ENCODE measurements at places on chromosomes 13 and 19.
A peak's percentile ranks its signal among the peaks of the same experiment; 100 is the strongest.

- DNase-seq, result no peak
Observed at GRCh38 chr19:424546-424945, 15.6 kb upstream of the C2CD4C start.

GRCh38 chr19:41934849-41935374, 6.7 kb upstream of the ERFL start:
- peak; percentile 64 for DNase-seq

- DNase-seq, result no peak
Observed at GRCh38 chr13:19845758-19846157, 17.7 kb downstream of the ZMYM5 start.

DNA sequence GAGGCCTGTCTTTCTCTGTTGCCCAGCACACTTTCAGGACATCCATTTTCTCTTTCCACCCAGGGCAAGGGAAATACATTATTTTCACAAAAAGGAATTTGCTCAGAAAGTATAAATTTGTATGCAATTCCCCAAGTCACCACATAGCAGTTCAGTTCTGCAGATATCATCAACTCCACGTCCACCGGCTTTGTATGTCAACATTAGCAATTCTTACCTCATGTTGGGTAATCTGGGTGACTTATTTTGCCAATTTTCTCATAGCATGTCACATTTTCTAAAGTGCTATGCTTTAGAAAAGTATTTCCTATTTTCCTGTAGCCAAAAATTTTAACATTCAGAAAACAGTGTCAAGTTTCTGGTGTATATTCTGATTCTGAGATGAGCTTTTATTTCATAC, 501.8 kb downstream of the EFNB2 start:
- DNase-seq, result no peak

- no peak for DNase-seq
Observed at GRCh38 chr19:49271080-49271753, 53.8 kb downstream of the SLC6A16 start.

GRCh38 chr19:46410205-46411087, 2.9 kb downstream of the CCDC8 start:
- no peak for DNase-seq

DNA sequence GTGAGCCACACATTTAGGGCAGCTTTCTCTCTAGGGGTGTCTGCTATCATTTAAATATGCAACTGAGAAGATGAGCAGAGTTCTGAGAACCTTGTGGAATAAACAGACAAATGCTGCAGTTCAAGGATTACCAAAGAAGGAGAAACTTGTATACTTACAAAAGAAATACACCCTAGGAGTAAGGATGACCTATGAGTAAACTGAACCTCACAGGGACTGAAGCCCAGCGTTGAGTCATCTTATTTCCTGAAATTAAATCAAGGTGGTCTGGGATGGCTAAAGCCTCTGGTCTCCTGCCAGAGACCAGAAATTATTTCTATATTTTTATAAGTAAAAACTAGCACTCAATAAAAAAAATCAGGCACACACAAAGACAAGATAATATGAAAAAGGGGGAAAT, 40.1 kb downstream of the FAM216B start:
- DNase-seq, result no peak

DNA sequence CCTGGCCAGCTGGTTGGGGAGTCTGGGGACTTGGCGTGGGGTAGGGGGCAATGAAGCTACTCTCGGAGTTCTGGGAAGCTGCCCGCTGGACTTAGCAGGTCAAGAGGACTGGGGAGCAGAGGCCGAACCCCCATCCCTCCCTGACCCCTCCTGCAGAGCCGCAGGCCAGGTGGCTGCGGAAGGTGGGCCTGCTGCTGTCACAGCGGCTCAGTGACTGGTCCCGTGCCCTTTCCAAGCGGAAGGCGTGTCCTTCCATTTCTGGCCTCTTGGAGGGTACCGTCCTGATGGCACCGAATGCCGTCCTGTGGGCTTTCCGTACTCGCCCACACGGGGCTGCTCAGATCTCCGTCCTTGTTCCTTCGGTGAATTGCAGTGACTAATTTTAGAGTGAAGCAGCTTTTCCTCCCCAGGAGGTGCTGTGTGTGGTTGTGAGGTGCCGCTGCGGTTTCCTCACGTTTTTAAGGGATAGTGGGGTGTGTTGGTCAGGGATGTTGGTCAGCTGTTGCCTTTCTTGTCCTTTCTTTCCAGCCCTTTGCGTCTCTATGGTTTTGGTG, 20.8 kb downstream of the DOT1L start:
- no peak for DNase-seq

GRCh38 chr13:113552786-113553434, 31.6 kb upstream of the TFDP1 start:
- no peak for DNase-seq

GRCh38 chr19:45180936-45181335, 2.4 kb downstream of the BLOC1S3 start:
- no peak for DNase-seq

- no peak for DNase-seq
Observed at GRCh38 chr13:112781287-112781686, 91.4 kb downstream of the ATP11A start.

- DNase-seq, result no peak
Observed at GRCh38 chr19:6210721-6211600, 68.8 kb downstream of the MLLT1 start.

DNA sequence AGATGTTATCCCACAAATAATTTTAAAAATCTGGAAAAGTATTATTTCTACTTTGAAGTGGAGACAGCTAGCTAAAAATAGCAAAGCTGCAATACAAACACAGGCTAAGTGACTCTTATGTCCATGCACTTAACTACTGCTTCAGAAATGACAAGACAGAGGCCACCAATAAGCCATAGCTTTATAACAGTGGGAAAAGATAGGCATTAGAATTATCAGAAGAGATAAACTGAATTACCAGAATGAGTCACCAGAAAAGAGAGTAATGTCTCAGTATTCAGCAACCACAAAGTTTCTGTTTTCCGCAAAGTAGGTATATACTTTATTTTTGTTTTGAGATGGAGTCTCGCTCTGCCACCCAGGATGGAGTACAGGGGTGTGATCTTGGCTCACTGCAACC, 17.1 kb downstream of the CLN5 start:
- DNase-seq, result no peak

GRCh38 chr13:99417201-99418102, 83.8 kb upstream of the TM9SF2 start:
- DNase-seq, result no peak

DNA sequence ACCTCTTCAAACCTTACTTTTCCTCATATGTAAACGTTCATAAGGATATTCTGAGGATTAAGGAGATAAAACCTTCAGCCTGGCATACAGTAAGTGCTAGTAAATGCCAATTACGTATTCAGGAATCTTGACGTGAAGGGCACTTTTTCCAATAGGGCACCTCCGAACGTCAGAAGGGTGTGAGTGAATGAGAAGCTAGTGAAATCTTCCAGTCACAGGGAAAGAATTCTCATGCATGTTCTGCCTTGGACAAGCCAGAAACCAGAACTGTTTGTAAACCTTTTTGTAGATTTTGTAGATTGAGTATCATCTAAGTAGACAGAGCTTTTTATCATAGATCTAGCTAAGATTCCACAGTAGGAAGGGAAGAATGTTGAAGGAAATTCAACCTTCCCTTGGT, 16.5 kb downstream of the DGKH start:
- DNase-seq, result no peak

- DNase-seq, result no peak
Observed at GRCh38 chr13:94342436-94343242, 136.8 kb downstream of the DCT start.

DNA sequence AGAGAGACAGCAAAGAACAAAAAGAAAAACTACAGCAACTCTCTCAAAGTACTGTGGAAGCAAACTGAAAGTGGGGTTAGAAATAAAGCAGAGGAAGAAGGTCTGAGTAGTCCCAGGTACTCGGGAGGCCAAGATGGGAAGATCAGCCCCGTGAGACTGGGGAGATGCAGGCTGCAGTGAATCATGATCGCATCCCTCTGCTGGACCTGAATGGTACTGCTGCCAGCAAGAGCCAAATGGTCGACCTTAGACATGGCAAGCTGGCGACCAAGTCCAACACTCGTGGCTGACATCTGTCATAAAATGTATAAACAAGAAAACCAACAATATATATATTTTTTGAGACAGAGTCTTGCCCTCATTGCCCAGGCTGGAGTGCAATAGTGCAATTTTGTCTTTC, 33.7 kb upstream of the ZNF724 start:
- peak; percentile 46 for DNase-seq

GRCh38 chr19:15404780-15405211, 14.0 kb downstream of the AKAP8L start:
- DNase-seq, result no peak

DNA sequence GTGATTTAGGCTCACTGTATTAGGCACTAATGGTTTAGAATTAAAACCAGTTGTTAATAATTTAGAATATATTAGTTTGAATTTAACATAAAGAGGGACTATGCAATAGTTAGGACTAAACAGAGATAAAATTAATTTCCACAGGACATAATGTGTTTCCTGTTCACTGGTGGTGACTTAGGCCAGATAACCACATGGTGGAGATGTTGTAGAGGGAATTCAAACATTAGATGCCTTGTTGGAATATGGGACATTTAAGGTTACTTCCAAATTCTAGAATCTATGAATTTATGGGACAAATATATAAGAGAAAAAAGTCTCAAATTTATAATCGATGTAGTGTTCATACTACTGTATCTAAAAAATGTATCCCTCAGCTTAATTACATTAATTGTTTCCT, 615.5 kb upstream of the KLHL1 start:
- DNase-seq, result no peak

DNA sequence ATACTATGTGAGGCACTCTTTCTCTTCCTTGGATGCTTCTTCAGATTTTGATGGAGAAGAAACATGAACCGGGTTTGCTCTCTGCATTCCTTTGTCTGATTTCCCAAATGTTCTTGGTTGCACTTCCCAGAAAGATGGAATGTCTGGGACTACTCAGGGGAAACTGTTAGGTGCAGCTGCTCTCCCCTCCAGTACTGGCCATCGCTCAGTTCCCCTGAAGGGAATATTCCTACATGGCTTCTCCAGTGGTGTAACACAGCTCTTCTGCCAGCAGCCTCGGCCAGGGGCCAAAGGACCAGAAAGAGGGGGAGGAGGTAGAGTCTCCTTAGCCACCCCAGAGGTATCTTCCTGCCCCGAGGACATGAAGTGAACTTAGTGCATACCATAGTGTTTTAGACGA, 33.5 kb upstream of the SPRY2 start:
- no peak for DNase-seq

GRCh38 chr13:79468819-79469218, 12.1 kb upstream of the NDFIP2 start:
- DNase-seq, result no peak

DNA sequence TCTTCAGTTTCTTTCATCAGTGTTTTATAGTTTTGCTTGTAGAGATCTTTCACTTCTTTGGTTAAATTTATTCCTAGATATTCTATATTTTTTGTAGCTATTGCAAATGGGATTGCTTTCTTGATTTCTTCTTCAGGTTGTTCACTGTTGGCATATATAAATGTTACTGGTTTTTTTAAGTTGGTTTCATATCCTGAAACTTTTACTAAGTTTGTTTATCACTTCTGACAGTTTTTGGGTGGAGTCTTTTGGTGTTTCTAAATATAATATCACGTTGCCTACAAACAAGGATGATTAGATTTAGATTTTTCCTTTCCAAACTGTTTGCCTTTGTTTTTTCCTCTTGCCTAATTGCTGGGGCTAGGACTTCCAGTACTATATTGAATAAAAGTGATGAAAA, 109.7 kb downstream of the PAN3 start:
- no peak for DNase-seq

DNA sequence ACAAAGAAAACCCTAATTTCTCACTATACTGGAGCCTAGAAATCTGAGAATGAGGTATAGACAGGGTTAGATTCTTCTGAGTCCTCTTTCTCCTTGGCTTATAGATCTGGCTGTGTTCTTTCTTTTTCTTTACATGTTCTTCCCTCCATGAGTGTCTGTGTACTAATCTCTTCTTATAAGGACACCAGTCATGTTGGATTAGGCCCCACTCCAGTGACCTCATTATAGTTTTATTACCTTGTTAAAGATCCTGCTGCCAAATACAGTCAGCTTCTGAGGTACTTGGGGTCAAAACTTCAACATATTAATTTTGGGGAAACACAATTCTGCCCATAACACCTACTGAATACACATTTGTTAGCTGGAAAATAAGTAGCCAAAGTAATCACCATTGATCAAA, 302.6 kb downstream of the PCDH9 start:
- no peak for DNase-seq

DNA sequence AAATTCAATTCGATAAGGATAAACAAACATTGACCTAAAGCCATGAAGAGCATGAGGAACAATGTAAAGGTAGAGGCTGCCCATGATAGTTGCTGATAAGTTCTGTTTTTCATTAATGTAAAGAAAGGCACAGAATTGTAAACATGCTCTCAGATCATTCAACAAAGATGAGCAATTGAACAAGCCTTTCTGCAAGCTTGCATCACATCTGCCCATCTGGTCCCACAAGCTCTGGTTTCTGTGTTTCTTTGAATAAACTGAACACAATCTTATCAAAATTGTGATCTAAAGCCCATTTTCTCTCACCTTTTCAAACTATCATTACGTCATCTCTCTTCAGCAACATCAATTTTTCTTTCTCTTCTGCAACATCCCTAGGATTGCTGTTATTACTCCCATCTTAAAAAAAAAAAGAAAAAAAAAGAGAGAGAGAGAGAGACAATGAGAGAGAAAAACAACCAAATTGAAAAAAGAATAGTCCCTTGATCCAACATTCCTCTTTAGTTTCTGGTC, 487.2 kb upstream of the GPC6 start:
- no peak for DNase-seq

DNA sequence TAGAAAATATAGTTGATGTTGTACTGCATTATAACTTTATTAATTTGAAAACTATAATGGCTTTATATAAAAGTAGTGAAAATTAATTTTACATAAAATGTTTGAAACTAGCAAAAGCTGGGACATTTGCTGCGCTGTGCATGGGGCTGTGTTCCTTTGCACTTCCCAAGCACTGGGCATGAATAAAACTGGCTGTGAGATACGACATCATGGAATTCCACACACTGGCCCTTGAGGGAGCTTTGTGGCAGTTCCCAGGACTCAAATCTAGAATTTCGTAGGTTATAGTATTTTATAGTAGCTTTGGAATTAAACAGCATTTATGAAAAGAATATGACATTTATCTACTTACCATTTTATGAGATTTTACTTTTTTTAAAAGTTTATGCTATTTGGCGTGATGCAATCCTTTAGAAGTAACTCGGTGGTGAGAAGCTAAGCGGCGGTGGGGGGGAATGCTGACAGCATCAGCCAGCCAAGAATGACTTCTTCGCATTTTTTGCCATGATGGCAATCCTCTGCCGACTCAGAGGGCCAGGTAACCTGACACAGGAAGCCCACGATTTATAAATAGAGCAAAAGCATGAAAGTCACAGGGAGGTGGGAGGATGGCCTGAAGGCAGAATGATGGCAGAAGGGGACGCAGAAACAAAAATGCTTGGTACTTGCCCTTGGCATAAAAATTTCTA, 553.5 kb downstream of the MYO16 start:
- no peak for DNase-seq

DNA sequence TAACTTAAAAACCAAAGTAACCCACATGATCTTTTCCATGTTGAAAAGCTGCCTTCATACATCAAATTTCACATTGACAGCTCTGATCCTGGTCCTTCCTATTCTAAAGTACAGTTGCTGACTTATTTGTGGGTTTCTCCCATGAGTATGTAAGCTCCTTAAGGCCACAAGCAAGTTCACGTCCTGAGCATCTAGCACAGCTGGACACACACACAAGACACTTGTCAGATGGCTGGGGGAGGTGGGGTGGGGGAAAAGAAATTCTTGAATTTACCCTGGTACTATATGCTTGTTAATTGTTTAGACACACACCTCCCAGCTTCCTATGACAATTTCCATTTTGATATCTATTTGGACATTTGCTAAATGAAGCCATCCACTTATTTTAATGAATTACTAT, 162.8 kb downstream of the ZIC5 start:
- no peak for DNase-seq

- no peak for DNase-seq
Observed at GRCh38 chr13:96779691-96780090, 214.6 kb downstream of the OXGR1 start.

Measured in T follicular helper cell (primary cell).